ENCODE measurements at places on chromosomes 12 and 14. TPM values are rescaled to one million over a fixed set of nuclear protein-coding genes. Genes with fewer than 3 reads are reported as not detected.

Gene IGF1
- polyA plus RNA-seq, result 2.4 TPM

Gene MAPK1IP1L
- 90.0 TPM for polyA plus RNA-seq

Gene SCNN1A
- polyA plus RNA-seq, result 0.36 TPM

DNA sequence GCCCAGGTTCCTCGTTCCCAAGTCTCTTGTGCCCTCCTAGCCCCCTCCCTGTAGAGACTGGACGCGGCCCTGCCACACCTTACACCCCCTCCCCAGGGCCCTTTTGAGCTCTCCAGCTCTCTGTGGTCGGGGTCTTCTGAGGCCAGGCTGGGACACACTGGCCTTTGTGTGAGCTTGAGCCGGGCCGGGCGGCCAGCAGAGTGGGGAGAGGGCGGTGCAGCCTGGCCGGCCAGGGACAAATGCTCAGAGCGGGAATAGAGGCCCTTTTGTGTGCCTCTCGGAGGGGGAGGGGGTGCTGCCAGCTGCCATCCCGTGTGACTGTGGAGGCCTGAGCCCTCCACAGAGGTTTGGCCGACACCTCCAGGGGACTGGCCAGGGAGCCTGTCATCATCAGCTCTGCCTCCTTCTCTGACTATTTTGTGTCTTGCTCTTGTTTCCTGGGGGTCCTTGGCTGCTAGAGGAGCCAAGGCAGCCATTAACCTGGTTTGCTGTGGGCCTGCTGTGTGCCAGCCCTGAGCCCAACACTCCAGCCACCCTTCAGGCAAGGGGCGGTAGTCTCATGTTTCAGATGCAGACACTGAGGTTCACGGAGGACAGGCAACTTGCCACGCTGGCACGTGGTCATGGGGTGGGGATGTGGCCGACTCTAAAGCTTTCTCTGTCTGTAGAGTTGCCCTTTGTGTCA lies 13.6 kb downstream of the FAM222A start:
- no peak for DNase-seq

DNA sequence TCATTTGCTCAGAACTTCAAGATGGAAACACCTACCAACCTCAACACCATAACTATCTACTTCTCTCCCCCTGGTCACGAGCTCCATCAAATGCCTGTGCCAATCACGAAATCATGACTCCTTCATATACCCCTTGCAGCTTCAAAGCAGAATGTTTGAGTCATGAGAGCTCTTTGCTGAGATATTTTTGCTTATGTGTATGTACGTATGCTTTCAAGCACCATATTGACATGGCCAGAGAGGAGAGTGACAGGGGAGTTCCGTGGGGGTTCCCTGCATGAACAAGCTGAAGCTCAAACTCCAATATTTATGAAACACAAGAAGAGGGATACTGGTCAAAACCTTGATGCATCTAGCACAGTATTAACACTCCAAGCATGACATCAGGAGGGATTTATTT lies 374.4 kb downstream of the DPF3 start:
- DNase-seq, result no peak

DNA sequence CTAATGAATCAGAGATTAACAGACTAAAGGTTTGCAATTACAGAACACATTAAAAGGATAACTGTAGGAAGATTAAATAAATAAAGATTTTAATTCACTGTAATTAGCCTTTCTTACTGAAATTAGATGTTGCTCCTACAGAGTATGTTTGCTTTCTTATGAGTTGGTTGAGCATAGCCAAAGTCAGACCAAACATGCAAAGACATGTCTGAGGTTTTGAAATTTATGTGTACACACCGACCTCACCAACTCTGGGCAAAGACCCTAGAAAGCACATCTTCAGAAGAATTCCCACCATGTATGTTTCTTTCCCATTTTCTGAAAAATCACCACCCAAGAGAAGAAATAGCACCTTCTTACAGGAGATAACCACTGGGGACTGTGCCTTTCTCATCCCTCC lies 159.2 kb downstream of the PAX9 start:
- DNase-seq, result no peak

DNA sequence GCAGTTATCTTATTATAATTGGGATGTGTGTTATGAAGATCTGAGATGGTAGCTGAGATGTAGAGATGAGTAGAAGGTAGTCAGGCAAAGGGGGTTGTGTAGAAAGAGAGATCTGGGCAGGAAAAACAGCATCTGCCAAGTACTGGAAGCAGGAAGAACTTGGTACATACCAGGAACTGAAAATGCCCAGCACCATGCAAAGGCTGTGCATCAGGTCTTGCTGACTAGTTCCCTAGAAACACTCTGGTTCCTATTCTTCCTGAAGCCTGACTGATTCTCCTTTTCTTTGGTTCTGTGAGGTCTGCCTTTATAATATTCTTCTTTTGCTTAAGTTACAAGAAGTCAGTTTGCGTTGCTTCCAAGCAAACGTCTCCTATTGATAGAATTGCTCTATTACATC lies 6.7 kb upstream of the NFATC4 start:
- DNase-seq, result no peak

GRCh38 chr14:99181241-99181640 lies 90.8 kb downstream of the BCL11B start:
- DNase-seq, result no peak

DNA sequence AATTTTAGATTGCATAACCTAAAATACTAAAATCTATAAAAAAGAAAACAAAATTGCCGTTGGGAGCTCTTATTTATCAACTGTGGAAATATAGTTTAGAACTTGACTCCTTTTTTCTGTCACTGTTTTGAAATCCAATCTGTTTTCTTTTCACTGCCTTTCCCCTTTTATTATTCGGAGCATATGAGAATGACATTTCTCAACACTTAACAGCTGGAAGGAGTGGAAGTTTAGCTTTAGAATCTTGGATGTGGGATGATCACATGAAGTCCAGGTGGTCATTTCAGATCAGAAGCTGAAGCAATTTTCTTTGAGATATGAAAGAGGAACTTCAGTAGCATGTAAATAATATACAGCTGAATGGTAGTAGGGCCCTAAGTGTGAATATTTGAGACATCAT lies 16.7 kb downstream of the TRHDE start:
- DNase-seq, result no peak

DNA sequence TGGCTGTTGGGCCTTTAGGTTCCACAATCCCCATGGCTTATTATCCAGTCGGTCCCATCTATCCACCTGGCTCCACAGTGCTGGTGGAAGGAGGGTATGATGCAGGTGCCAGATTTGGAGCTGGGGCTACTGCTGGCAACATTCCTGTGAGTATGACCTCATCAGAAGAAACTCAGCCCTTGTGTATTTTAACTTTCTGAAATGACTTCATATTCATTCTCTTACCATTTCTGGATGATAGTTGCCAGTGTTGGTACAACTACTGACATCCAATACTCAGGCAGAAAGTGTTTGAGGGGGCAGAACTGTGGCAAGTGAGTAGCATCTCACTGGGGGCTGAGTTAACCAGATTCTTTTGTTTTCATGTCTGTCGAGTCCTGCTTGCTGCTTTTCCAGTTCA lies 2.3 kb downstream of the DAZAP2 start:
- DNase-seq, result no peak

All from BJ (cell line).